ENCODE measurements at places on chromosomes 6 and 20. TPM values are rescaled to one million over a fixed set of nuclear protein-coding genes. Genes with fewer than 3 reads are reported as not detected.

- DNase-seq: no peak
- H3K27ac ChIP-seq: no peak overlapping the region
- H3K4me1 ChIP-seq: no peaks in the 10 kb centered on the region
- no peaks in the 10 kb centered on the region for H3K36me3 ChIP-seq
- H3K4me3 ChIP-seq: no peak overlapping the region
These were observed 28.0 kb downstream of the PSMG4 start for GRCh38 chr6:3286641-3287171.

DNA sequence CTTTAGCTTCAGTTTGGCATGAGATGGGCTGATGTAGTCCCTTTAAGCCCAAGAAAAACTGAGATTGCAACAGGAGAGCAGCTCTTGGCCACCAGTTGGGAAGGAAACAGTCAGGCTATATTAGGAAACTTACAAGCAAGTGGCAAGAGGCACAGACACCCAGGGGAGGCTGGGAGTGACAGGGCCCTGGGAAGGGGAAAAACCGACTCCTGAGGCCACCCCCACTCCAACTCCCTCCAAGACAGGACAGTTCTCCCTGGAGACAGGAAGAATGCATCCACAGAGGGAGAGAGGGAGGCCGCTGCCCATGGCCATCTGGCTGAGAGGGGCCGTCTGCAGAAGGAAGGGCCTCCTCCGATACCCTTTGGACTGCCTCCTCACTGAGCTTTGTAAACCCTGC, 20.5 kb downstream of the JPH2 start:
- H3K36me3 ChIP-seq: no peaks in the 10 kb centered on the region
- H3K27me3 ChIP-seq: peaks cover 4% of the 10 kb centered on the region
- H3K27ac ChIP-seq: no peak overlapping the region
- no peak for DNase-seq
- H3K4me1 ChIP-seq: no peaks in the 10 kb centered on the region

Gene OTOR
- total RNA-seq: not detected

Gene SLC32A1
- total RNA-seq: not detected

Gene OSTM1
- 71.4 TPM for total RNA-seq
